ENCODE measurements at places on chromosomes 1 and 21.

- no peak for DNase-seq
Observed at GRCh38 chr1:67676946-67677345, 8.1 kb upstream of the GADD45A start.

DNA sequence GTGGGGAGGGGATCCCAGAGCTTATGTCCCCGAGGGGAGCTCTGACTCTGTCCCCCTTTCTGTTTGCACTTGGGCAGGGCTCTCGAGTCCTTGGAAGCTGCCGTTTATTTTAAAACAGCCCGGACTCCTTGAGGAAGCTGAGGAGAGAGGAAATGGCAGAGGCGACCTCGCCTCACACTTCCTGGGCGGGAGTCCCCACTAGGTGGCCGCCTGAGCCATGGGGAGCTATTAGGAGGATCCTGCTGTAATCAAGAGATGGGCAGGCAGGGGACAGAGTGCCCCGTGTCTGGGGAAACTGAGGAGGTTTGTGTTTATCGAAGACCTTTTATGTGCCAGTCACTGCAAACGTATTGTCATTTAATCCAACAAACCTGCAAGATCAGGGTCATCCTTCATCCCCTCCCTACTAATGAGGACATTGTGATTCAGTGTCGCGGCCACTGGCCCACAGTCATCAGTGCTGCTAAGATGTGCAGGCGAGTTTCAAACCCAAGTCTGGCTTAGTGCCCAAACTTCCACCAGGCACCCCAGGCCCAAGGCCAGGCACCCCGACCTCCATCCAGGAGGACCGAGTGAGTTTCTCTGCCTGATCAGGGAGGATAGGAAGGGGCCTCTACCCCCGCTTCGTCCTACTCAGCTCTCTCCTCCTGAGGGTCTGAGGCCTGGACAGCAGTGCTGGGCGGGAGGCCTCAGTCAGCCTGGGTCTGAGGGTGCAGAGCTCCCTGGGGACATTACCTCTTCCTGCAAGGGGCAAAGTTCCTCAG lies 316.9 kb upstream of the VAMP3 start:
- peak; percentile 50 for DNase-seq

- DNase-seq = no peak
Observed at GRCh38 chr1:6880951-6881690, 95.9 kb downstream of the CAMTA1 start.

GRCh38 chr1:25879675-25880074 lies 4.2 kb upstream of the PAQR7 start:
- DNase-seq = no peak

DNA sequence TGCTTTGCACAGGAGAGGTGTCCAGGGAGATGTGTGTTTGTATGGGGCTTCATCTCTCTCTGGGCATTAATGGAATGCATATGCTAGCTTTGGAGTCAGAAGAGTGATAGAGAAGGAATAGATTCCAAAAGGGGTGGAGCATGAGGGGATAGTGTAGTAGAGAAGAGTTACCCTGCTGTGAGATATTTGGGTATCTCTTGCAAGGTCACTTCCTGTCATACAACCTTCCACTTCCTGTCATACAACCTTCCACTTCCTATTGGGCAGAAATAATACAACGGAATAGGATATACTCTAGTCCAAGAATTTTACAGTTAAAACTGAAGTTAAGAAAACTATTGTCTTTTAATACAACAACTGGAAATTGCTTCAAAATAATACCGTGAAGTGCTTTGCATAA lies 351.8 kb upstream of the FMN2 start:
- no peak for DNase-seq

- DNase-seq = no peak
Observed at GRCh38 chr1:76291191-76291590, 216.6 kb downstream of the ST6GALNAC3 start.

- no peak for DNase-seq
Observed at GRCh38 chr1:25011943-25012638, 82.0 kb upstream of the RUNX3 start.

- DNase-seq = no peak
Observed at GRCh38 chr1:228012555-228012954, 5.8 kb downstream of the WNT3A start.

DNA sequence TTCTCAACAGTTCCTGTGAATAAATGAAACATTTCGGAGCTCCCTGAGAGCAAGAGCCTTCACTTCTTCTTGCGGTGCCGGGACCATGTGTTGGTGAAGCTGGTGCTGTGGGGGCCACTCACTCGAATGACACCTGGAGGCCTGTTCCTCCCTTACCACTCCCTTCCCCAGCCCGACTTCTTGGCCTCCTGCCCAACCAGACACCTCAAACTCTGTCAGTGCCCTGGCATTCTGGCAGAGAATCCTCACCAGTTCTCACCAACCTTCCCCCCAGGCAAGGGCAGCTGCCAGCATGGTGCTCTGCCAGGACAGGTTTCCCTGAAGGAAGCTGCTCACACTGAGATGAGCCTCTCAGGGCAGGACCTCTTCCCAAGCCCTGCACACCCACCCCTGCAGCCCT lies 68.3 kb downstream of the MPZL1 start:
- DNase-seq = no peak

DNA sequence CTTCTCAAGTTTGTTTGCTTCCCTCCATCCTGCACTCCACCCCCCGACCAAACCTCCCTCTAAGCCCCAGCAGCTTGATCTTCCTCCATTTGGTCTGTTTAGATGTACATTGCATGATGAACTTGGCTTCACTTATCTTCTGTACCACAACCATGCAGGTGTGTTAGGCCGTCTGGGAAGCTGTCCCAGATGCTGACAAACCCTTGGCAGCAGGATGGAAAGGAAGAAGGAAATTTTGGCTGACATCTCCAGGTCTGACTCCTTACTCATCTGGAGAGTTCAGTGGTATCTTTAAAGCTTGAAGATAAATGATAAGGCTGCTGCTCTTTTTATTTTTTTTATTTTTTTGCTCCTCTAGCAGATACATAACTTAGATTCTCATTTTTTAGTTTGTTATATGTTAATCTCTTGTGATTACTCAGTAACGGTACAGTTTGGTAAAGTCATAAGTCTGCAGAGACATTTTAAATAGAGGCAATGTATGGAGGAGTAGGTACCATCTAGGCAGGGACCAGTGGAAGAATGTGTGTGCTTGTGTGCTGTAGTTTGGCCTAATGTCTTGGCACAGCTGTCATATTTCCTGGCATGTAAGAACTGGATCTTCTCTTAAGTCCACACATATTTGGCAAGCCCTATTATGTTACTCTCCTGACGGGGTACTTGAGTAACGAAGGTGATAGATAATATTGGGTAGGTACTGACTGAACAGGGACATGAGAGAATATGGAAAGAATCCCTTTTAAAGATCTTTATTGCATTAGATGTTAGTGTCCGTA lies 79.7 kb downstream of the CACHD1 start:
- no peak for DNase-seq

DNA sequence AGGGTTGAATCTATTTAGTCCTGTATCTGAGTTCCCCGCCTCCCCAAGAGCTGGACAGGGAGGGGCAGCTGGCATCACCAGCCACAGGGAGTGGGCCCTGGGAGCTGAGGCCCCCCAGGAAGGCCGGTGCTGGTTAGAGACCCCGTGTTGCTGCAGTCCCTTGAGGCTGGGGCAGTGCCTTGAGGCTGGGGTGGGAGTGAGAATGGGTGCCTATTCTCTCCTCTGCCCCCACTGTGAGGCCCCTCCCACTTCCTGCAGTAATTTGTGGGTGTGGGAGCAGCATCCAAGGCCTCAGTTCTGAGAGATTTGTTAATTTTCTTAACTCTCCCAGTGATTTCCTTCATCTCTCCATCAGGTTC lies 2.5 kb upstream of the TRAPPC3 start:
- DNase-seq = peak; percentile 34

GRCh38 chr1:243726806-243727502 lies 123.1 kb downstream of the AKT3 start:
- DNase-seq = no peak

DNA sequence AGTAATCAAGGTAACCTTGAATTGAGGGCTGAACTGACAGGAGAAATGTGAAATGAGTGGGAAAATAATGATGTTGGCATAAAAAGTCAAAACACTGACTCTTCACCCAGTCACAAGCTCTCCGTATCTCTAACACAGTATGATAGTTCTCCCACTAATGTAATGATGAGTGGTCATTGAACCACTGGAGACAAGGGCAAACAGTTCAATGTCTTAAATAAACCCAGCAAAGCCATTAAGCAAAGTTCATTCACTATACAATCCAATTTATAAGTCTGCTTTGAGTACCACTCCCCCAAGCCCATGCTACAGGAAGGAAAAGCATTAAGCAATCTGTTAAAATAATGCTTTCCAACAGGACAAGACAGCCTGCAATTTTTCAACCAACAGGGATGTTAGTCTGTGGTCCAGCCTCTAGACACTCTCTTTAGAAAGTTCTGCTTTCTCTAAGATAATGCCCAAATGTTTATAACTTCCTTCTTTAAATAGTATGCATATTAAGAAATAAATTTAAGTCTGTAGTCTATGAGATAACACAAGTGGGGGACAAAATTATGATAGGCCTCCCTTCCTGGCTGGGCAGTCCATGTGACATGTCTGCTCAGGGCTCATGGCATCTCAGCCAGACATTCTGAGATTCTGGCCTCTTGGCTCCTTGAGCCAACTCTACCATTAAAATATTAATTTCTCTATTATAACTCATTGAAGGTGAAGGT lies 25.5 kb upstream of the DDAH1 start:
- no peak for DNase-seq

Measured in fibroblast of skin of scalp (primary cell).